Activated naive CD4-positive, alpha-beta T cell treated with anti-CD3 and anti-CD28 coated beads for 36 hours (primary cell): ENCODE measurements at places on chromosomes 7 and 10.

DNA sequence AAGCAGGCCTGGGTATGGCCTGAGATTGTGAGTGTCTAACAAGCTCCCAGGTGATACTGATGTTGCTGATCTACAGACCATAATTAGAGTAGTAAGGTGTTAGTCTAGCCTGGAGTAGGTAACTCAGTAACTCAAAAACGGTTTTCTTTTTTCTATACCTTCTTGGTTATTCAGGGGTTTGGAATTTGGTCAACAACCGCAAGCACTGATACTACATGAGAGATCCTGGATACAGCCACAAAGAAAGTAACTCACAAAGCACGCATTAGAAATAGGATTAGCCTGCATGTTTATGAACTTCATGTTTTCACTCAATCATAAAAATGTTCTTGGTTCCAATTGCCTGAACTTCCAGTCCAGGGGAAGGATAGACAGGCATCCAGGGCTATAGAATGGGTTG lies 803.5 kb downstream of the MAGI2 start:
- no peak for DNase-seq

GRCh38 chr10:72784551-72785351 lies 92.8 kb downstream of the MCU start:
- no peak for DNase-seq

GRCh38 chr7:1121476-1121875 lies 33.6 kb downstream of the GPER1 start:
- DNase-seq: no peak

- no peak for DNase-seq
These were observed 906.7 kb upstream of the CELF2 start for GRCh38 chr10:10110844-10111490.

GRCh38 chr10:7464691-7465090 lies 53.9 kb upstream of the SFMBT2 start:
- no peak for DNase-seq

DNA sequence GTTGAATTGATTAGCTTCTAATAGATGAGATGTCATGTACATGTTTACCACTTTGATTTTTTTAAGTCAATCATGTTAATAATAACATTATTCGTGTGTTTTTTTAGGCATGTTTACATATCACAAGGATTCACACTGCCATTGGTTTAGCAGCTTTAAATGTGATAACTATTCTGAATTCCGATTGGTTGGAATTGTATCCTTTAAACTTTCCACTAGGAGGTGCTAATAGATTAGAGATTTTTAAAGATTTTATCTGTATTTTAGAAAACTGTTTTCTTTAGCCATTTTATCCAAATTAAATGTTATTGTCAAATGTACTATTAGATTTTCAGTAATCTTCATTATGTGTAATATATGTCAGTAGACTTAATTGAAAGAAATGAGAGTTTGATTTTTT lies 83.2 kb downstream of the HECTD2 start:
- DNase-seq: no peak

GRCh38 chr7:24297362-24297761 lies 13.4 kb downstream of the NPY start:
- DNase-seq: no peak

DNA sequence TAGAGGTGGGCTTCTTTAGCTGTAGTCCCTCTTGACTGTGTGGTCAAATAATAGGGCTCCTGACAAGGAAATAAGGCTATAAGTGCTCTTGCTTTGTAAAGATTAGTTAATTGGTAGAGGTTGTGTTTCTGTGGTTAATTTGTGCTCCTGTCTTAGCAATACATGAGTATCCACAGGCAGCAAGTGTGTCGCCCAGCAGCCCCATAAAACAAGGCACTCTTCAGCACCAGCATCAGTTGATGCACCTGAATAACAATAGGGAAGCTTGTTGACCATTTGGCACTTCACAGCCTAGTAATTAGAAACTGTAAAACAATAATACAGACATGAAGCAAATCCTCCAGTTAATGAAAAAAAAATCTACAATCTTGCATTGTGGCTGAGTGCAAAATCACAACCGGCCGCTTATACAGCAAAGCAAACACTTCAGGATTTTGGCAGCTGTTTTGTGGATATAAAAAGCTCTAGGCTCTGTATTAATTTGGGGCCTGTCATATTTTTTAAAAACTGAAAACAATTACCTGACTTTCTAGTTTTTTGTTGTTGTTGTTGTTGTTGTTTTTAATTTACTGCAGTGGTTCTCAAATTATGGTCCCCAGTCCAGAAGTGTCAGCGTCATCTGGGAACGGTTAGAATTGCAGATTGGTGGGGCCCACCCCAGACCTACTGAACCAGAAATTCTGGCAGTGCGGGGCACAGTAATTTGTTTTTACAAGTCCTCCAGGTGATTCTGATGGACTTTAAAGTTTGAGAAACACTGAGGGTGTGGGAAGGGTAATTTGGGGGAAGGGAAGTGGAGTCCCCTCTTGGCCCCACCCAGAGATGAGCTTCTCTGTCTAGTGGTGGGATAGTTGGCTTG lies 56.8 kb downstream of the AUTS2 start:
- DNase-seq: no peak

GRCh38 chr7:101736084-101736483 lies 81.3 kb upstream of the CUX1 start:
- DNase-seq: no peak

GRCh38 chr10:86960863-86961434 lies 2.5 kb downstream of the SNCG start:
- no peak for DNase-seq

DNA sequence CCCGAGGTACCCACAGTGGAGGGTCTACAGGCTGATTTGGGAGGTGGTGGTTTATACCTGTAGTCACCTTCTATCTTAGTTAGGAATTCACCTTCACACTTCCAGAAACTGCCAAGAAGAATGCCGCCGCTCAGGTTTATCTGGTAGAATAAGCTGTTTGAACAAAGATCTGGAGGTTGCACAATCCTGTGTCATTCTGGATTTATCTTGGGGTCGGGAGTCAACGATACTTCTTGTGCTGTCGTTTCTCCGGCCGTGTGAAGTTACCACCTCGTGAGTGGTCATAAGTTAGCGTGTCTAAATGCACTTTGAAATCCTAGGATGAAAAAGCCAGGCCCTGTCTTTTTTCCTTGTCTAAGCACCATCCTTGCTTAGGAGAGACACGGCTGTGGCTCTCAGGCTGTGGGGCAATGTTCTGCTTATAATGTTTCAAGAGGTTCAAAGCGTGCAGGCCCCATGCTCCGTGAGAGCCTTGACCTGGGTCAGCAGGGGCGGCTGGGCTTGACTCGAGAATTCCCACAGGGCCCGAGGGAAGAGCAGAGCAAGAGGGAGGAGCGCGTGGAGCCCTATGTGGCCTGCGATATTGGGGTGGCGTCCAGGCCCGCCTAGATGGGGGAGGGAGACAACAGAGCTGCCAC lies 35.5 kb downstream of the GRIFIN start:
- no peak for DNase-seq

DNA sequence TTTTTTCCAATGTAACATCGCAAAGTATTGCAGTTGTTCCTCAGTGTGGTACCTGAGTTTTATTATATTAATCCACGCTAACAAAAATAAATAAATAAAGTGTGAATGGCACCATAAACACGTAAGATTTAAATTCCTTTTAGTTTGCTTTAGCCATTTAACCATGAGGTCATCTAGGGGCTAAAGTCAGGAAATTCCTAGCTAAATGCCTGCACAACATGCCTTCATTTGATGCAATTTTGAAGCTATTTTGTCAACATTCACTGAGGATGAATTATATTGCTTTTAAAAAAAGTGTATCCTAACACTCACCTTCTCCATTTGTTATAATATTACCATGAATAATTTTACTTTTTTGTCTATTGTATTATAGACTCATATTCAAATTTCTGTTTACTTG lies 714.4 kb downstream of the GATA3 start:
- DNase-seq: no peak

DNA sequence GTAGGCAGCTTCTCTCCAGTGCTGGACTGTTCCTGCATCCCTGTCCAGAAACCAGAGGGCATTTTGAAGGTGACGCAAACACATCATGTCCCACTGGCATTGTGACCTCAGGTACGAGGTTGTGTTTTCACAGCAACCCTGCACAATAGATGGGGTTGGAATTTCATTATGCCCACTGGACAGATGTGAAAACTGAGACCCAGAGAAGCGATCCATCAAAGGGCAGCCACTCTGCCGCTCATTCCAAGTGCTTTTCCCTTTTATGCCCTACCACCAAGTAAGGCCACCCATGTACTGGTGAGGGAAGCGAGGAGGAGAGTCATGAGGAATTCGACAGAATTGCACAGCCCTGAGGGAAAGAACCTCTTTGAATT lies 63.3 kb downstream of the CALML3 start:
- no peak for DNase-seq

GRCh38 chr10:124486635-124487034 lies 25.0 kb downstream of the LHPP start:
- no peak for DNase-seq

GRCh38 chr7:36659638-36660341 lies 64.5 kb downstream of the AOAH start:
- no peak for DNase-seq

DNA sequence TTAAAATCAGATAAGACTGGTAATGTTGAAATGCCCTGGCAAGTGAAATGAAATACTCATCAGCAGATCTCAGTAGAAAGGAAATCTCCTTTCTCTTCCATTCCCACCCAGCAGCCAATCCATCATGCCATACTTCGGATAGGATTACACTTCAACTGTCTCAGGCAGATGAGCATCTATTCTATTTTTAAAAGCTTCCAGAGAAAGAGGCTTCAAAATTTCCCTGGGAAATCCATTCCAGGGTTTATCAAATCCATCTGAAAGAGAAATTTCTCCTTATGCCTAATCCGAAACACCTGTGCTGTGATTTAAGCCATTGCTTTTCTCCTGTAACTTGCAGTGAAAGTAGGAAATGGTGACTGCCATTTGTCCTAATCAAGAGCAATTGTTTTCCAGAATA lies 60.4 kb upstream of the RAPGEF5 start:
- no peak for DNase-seq

DNA sequence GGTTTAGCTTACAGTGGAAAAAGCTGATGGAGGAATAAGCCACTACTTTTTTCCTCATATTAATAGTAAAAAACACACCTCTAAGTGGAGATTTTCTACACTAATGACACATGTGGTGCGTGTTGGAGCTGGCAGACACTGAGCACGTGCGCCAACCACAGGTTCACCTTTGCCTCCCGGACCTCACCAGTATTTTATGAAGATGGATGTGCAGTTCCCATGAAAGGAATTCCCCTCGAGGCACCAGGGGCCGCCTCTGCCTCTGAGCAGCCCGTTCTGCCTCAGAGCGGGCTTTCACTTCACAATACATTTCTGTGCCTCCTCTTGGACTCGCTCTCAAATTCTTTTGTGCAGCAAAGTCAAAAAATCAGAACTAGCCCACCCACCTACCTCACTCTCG lies 477.5 kb upstream of the ADARB2 start:
- no peak for DNase-seq

- DNase-seq: no peak
These were observed 21.3 kb downstream of the CCDC3 start for GRCh38 chr10:12980102-12980661.

- DNase-seq: no peak
These were observed 251.2 kb upstream of the RHOBTB1 start for GRCh38 chr10:61195211-61195610.

DNA sequence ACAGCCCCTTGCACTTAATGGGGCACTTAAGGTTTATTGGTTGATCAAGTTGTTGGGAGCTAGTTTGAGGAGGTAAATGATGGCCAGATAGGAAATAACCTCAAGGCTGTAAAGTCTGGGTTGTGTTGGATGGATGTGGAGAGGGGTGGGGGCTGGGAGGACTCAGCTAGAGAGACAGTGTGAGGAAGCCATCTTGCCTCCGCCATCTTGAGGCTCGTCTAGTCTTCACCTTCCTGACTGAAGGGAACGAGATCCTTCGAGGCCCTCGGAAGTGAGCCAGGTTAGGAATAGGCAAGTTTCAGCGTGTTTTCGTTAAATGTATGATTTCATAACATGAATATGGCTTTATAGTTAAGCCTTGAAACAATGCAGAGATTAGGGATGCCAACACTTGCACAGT lies 5.5 kb downstream of the GALNT17 start:
- no peak for DNase-seq

DNA sequence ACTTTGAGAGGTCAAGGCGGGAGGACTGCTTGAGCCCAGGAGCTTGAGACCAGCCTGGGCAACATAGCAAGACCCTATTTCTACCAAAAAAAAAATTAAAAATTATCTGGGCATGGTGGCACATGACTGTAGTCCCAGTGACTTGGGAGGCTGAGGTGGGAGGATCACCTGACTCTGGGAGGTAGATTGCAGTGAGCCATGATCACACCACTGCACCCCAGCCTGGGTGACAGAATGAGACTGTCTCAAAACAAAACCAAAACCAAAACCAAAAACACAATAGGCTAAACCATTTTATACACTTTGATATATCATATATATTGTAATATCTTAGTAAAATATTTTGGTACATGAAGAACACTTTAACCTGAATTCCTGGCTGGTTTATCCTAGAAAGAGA lies 101.6 kb downstream of the RAPGEF5 start:
- peak; percentile 22 for DNase-seq

DNA sequence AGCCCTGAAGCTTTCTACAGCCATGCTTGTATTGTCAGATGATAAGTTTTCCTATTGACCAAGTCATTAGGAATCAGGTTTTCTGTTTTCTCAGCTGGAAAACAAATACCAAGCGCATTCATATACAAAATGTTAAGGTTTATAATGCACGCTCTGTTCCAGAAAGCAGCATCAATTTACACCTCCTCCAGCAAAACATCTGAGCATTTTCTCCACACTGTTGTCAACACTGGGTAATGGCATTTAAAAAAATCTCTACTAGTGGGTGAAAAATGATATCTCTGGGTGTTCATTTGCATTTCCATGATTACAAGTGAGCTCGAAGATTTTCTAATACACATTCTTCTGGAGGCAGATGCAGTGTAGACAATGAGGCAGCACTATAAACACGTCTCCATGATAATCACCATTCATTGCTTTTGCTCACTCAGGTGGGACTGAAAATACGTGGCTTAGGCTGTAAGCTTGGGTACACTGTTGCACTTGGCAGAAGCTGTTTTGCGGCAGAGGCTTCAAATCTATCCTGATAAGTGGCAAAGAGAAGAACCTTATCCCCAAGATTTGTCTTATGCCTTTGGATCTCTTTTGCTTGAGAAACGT lies 114.8 kb upstream of the PLPP4 start:
- no peak for DNase-seq

GRCh38 chr10:67175354-67175753 lies 249.5 kb downstream of the LRRTM3 start:
- DNase-seq: no peak

DNA sequence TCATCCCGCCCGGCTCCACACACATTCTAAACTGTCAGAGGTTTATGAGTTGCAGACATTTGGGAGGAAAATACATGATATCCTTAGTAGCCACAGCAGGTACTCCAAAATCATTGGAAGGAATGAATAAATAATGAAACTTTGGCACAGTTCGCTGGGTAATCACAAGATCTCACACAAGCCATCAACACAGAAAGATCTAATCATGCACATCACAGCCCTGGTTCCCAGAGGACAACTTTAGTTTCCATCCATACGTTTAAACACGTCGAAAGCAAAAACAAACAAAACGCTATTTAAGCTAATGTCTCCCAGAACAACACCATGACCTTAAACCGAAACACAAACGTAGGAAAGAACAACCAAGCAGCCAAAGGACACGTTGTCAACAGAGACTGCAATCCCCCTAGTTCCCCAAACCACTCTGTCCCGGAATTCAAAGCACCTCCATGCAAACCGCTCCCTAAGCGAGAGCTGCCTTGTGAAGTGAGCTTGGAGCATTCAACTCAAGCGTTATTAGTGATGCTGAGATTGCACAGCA lies 12.3 kb downstream of the SVIL start:
- DNase-seq: no peak
